HCT116 (cell line): ENCODE measurements at places on chromosomes 7 and 10. TPM values are rescaled to one million over a fixed set of nuclear protein-coding genes. Genes with fewer than 3 reads are reported as not detected.

HOXA10 gene
- total RNA-seq: 19.6 TPM

TMEM184A gene
- 34.8 TPM for total RNA-seq

NRCAM gene
- 0.15 TPM for total RNA-seq

LRMDA gene
- total RNA-seq: 4.8 TPM

OR6B1 gene
- total RNA-seq: not detected

DNA sequence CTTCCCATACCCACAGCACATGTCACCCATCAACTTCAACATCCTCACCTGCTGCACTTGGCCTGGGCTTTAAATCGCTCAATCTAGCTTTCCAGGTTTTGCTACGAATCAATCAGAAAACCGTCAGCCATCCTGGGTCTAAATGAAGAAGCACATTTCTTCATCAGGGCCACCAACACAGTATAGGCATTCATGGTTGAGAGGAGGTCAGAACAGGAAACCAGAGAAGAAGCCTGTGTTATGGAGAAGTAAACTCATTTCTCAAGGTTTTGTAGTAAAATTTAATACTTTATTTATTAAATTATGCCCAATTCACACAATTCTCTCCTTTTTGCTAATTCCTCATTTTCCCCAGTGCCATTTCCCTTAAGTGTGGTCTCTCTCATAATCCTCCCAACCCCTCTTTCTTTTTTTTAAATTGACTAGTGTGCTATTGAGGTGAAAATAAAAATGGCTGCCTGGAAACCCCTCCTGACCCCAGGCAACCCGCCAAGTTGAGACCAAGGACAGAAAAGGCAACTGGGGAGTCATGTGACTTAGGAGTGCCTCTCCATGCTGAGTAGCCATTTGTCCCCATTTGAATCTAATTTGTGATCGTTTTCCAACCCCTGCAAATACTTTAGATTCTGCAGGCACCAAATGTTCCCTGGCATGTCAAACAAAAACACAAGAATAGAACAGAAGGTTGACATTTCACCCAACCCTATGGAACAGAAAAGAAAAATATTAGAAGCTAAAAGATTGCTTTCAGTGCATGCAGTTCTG is 181.1 kb upstream of the NAMPT start:
- DNase-seq: no peak

DNA sequence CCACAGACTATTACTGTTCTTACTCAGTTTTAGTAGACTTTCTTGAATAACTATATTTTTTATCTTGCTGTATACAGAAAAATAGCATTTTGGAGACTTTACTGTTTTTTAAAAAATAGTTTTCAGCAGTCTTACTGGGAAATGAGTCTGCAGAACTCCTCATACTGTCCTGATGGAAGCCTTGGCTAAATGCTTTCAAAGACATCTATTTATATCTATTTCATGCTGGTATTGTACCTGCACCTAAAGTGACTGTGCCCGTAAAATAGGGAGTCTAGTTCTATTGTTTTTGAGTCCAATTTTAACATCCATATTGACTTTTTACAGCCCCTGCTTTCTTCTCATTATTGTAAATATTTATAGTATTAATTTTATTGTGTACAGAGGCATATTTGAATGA is 288.6 kb upstream of the CDC14C start:
- no peak for DNase-seq

- DNase-seq: no peak
These were observed 46.8 kb downstream of the HIPK2 start for GRCh38 chr7:139730746-139731612.

DNA sequence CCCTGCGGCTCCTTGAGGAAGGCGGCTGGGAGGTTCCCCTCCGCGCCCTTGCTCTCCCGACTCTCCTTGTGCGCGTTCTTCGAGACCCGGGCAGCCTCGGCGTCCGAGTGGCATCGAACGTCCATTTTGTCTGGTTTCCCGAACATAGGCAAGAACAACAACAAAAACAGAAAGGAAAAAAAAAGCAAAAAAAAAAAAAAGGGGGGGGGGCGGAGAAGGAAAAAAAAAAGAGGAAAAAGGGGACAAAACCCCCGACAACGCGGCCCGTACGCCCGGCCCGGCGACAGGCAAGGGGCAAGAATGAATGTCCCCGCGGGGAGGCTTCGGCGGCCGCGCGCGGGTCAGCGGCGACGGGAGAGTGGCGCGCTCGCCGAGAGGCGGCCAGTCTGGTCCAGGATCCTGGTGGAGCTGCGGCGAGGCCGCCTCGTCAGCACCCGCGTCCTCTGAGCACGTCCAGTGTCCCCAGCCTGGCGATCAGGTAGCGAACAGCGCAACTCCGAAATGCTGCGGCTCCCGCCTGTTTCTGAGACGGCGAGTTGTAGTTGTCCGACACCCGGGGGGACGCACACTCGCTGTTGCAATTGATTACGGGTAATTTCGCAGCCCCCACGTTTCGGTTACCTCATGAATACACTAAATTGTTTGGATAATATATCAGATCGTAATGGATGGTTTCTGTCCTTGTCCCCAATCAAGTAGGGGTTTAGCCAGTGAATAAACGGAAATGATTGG is at the start of gene VAX1:
Gene VAX1 (minus strand): TSS at position 360 of the 732 bp plus-strand sequence. CDS start 214 bp downstream, at position 146.
- DNase-seq: no peak

GRCh38 chr7:112150823-112151641 is 55.2 kb downstream of the DOCK4 start:
- no peak for DNase-seq

GRCh38 chr10:61896854-61897661 is 4.4 kb upstream of the ARID5B start:
- DNase-seq: peak; percentile 80

DNA sequence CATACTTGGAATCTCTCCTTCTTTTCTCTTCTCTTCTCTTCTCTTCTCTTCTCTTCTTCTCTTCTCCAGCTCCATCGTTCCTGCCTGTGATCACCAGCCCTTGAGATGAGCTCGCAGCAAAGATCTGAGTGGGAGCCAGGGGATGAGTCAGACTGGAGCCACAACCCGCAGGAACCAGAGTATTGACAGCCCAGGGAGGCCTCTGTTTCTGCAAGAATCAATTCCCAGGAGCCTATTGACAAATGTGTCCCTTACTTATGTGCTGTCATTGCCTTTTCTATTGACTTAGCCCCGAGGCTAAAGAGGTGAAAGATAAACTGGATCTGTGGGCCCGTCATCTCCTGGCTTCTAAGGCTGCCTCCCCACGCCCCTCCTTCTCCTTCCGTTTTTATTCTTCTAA is 13.1 kb upstream of the HABP2 start:
- no peak for DNase-seq

GRCh38 chr10:82420001-82420400 is 545.0 kb downstream of the NRG3 start:
- DNase-seq: no peak

DNA sequence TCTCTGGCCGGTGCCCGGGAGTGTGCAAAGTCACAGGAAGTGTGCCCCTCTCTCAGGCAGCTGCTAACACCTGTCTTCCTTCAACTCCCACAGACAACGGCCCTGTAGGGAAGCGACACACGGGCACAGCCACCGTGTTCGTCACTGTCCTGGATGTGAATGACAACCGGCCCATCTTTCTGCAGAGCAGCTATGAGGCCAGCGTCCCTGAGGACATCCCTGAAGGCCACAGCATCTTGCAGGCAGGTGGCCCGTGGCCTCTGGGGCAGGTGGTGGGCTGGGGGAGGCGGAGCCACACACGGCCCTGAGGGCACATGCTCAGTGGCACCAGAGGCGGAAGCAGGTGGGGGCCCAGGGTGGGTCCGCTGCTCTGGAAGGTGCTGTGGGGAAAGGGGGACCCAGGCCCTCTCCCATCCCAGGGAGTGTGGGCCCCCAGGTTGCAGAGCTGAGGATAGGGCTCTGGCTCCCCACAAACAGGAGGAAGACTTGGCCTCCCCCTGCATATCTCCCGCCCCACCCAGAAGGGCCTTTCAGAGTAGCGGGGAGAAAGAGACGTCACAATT is 6.9 kb downstream of the C10orf105 start:
- DNase-seq: no peak

GRCh38 chr7:18497800-18498199 is 2.3 kb downstream of the HDAC9 start:
- no peak for DNase-seq

DNA sequence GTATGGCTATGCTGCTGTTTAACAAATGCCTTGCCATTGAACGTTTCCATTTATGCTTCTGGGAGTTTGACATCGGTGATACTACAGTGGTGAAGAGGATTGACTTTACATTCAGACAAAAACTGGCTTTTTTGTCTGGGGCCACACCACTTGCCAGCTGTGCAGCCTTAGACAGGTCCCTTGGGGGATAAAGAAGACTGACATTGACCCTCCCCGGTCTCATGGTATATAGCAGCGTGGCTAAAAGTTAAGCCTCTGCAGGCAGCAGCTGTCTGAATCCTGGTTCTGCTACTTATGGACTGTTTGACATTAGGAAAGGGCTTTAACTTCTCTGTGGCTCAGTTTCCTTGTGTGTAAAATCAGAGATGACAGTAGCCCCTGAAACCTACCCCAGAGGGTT is 42.0 kb upstream of the PTF1A start:
- DNase-seq: no peak

- DNase-seq: no peak
These were observed 198.8 kb downstream of the GRID1 start for GRCh38 chr10:86167762-86168128.

GRCh38 chr10:2541176-2541575 is 526.2 kb upstream of the PFKP start:
- no peak for DNase-seq

DNA sequence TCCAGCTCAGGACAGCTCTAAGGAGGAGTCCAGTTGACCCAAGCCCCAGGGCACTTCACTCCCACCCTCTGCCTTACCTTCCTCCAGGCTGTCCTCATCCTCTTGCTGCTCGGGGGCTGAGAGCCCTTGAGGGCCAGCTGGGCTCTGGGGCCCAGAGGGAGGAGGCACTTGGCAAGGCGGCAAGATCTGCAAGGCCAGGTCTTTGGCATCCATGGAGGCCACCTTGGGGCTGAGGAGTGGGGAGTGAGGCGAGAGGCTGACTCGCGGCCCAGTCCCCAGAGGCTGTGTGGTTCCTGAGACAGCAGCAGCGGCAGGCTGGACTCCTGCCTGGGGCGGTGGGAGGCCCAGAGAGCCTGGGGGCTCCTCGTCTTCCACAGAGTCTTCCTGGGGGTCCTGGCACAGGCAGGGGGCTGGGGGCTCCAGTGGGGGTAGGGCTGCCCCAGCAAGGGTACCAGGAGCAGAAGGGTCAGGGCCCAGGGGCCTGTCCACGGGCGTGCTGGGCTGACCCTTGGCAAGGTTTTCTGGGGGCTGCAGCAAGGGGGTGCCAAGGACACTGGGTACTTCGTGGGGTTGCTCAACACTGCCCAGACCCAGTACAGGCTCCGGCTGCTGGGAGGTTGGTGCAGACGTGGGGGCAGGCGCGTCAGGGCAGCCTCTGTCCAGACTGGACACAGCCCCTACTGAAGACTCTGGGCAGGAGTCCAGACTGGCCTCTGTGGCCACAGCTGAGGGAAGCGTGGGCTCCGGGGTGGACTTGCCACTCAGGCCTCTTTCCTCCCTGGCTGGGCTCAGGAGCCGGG is 6.5 kb downstream of the NACAD start:
- no peak for DNase-seq

DNA sequence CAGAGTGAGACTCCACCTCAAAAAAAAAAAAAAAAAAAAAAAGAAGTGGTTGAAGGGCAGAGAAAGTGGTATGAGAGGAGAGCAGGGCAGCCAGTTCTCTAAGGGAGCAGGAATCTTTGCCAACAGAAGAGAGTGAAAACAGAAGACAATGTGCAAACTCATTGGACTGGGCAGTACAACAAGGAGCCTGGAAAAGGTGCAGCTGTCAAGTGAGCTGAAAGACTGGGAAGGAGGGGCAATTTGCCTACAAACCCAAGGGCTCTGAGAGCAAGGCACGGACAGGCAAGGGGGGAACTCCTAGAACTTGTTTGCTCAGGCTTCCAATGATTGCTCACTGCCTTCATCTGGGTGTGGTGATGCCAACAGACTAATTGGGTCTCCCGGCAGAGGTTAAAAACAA is 9.5 kb downstream of the ACTR1A start:
- DNase-seq: no peak

- DNase-seq: no peak
These were observed 17.4 kb downstream of the SLC13A4 start for GRCh38 chr7:135710417-135711138.

- no peak for DNase-seq
These were observed 155.4 kb upstream of the ITGB1 start for GRCh38 chr10:33113466-33113865.

- DNase-seq: no peak
These were observed 347.8 kb downstream of the ETV1 start for GRCh38 chr7:13641714-13642113.
